ENCODE measurements at places on chromosomes 6 and 20.

- DNase-seq, result no peak
Measured at GRCh38 chr6:158816803-158817727, 2.1 kb downstream of the EZR start.

GRCh38 chr6:87408721-87409155 is 966 bp downstream of the CFAP206 start:
- no peak for DNase-seq

DNA sequence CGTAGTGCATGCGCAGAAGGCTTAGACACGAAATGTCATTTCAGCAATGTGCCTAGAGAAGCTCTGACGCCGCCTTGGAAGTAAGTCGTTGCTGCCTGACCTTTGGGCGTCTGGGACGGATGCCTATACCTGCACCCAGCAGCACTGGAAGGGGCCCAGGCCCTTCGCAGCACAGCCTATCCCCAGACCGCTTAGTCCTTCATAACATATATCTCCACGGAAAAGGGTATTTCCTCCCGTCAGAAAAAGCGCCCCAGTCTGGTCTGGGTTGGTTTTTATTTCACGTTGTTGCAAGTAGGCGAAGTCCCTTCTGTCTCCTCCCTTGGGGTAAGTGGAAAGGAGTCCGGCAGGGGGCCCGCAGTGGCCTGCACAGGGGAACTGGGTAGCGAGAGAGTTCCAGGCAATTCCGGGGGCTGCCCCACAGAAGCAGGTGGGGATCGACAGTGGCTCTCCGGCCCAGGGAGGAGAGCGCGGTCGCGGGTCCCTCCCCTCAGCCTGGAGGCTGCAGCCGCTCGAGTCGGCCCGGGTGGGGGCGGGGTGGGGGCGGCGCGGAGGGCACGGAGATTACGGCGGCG is 559 bp upstream of the EYA4 start:
- no peak for DNase-seq

- no peak for DNase-seq
Measured at GRCh38 chr6:150313781-150314180, 55.0 kb upstream of the IYD start.

DNA sequence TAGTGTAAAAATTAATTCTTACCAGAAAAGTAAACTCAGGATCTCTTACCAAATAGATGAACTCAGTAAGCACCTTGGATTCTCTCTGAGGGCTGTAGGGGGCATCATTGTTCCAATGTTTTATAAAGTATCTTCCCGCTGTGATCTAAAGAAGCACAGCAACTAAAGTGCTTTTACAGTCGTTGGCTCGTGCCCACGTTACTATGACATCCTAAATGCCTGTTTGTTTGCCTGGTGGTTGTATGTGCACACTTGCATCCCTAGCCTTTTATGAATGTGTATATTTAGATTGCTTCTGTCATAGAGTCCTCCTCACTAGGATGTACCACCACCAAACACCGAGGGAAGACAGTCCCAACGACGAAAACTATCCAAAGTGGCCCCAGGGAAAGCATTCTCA is 34.5 kb downstream of the SLX4IP start:
- DNase-seq, result peak; percentile 60
